ENCODE measurements at places on chromosomes 2 and 18. TPM values are rescaled to one million over a fixed set of nuclear protein-coding genes. Genes with fewer than 3 reads are reported as not detected.
A peak's percentile ranks its signal among the peaks of the same experiment; 100 is the strongest.

The TACR1 gene
- polyA plus RNA-seq, result 0.02 TPM

GRCh38 chr2:121888189-121888557 lies 132.7 kb downstream of the TSN start:
- no peak for DNase-seq

The OTOS gene
- polyA plus RNA-seq, result not detected

The FTCDNL1 gene
- 3.7 TPM for polyA plus RNA-seq

The C2orf81 gene
- polyA plus RNA-seq, result 3.2 TPM

GRCh38 chr2:8821276-8822217 lies 15.9 kb downstream of the KIDINS220 start:
- no peak for DNase-seq

DNA sequence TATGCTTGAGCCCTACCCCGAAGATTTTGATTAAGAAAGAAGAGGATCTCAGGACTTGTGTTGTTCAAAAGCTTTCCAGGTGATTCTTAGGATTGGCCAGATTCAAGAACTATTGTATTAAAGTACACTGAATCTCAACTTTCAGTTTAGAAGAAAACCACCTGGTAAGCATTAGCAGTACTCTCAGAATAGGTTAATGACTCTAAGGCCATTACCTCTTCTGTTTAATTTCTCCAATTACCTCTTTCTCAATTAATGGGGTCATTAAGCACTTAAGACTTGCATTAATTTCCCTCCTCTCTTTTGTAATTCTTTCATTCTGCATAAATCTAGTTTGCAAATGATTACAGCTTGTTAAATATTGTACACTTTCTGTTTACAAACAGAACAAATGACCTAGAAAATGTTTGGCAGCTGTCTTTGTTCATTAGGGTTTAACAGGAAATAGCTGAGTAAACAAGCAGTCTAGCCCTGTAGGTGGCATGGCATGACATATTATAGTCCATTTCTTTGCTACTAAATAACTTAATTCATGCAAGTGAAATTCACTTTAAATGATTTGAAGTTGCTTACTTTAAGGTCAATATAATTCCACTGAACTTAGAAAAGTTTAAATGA lies 20.4 kb upstream of the TDRD15 start:
- no peak for DNase-seq

The PER2 gene
- 2.0 TPM for polyA plus RNA-seq

GRCh38 chr2:53253244-53253643 lies 514.4 kb upstream of the CHAC2 start:
- DNase-seq, result no peak

DNA sequence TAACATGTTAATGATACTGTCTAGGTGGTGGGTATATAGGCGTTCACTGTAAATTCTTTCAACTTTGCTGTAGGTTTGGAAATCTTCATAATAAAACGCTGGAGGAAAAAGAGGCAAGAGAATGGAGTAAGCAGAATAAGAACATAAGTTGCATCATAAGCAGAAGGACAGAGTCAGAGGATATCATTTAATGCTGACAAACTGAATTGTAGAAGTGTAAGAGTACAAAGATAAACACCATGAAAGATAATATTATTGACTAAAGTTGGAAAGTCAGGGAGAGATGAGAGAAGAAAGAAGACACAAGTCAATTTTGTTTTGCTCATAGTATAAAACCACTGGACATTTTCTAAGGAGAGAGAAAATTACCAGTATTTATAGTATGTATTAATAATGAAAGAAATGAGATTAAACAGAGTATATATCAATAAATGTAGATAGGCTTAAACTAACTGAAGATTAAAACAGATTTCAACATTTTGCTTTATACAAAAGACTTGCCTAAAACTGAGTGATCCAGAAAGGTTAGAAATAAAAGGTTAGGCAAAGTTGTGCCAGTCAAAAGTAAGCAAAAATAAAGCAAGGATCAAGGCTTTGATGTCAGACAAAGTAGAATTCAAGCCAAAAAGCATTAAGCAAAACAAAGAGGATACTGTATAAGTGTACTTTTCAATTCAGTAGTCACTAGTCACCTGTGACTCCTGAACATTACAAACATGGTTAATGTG lies 42.4 kb upstream of the VIT start:
- no peak for DNase-seq

GRCh38 chr2:8119782-8120505 lies 561.9 kb upstream of the ID2 start:
- DNase-seq, result no peak

The GAREM2 gene
- polyA plus RNA-seq, result 0.62 TPM

The POMC gene
- 7.4 TPM for polyA plus RNA-seq

GRCh38 chr2:192029089-192029488 lies 165.6 kb downstream of the TMEFF2 start:
- no peak for DNase-seq

The ADAM17 gene
- polyA plus RNA-seq, result 10.6 TPM

The TRMT61B gene
- 24.5 TPM for polyA plus RNA-seq

GRCh38 chr2:109317471-109318095 lies 188.6 kb downstream of the SH3RF3 start:
- DNase-seq, result no peak

DNA sequence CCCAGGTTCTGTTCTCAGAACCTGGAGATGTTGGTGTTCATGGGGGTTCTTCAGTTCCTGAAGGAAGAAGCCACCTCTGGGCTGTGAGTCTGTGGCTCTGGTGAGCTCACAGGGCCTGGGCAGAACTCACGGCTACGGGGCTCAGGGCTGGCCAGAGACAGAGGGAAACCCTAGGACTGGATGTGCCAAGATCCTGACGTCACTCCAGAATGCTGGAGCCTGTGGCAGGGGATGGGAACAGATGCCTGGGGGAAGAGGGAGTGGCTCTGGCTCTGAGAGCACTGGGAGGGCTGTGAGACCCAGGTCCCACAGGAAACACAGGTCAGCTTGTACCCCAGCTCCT lies at the start of gene OTOF:
Gene OTOF, minus strand, starts transcription at position 214 of the 343 bp plus-strand sequence.
- no peak for DNase-seq

The C2orf78 gene
- polyA plus RNA-seq, result not detected

GRCh38 chr2:235048549-235048948 lies 96.7 kb downstream of the SH3BP4 start:
- DNase-seq, result peak; percentile 38

DNA sequence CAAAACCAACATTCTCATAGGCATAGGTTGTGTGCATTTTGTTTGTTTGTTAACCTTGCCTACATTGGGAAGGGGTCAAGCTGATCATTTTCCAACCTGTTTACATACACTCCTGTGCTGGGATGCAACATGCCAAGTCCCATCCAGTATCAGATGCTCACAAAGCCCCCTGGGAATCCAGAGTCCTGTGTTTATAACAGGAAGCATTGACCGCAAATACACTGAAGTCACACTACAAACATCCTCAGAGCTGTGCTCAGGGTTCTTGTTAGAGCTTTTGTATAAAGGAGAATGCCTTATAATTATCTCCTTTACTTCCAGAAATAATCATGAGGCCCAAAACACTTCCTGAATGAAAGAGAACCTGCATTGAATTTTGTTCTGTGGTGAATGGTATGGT lies 488.7 kb upstream of the TCF4 start:
- no peak for DNase-seq

DNA sequence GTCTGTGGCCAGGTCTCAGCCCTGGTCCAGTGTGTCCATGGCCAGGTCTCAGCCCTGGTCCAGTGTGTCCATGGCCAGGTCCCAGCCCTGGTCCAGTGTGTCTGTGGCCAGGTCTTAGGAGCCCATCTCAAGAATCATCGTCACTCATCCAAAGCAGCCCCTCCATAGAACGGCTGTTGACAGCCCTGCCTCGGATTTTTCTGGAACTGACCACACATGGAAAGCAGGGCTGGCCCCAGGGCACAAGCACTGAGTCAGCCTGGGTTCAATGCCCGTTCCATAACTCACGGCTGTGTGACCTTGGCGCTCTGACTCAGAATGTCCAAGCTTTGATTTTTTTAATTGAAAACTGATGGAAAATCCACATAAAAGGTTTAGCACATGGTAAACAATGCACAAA lies 59.9 kb upstream of the SNTG2 start:
- DNase-seq, result no peak

The TCF7L1 gene
- polyA plus RNA-seq, result 2.0 TPM

GRCh38 chr2:121037480-121037879 lies 247.5 kb downstream of the TFCP2L1 start:
- DNase-seq, result no peak

GRCh38 chr2:228589115-228589514 lies 407.6 kb upstream of the SPHKAP start:
- no peak for DNase-seq

DNA sequence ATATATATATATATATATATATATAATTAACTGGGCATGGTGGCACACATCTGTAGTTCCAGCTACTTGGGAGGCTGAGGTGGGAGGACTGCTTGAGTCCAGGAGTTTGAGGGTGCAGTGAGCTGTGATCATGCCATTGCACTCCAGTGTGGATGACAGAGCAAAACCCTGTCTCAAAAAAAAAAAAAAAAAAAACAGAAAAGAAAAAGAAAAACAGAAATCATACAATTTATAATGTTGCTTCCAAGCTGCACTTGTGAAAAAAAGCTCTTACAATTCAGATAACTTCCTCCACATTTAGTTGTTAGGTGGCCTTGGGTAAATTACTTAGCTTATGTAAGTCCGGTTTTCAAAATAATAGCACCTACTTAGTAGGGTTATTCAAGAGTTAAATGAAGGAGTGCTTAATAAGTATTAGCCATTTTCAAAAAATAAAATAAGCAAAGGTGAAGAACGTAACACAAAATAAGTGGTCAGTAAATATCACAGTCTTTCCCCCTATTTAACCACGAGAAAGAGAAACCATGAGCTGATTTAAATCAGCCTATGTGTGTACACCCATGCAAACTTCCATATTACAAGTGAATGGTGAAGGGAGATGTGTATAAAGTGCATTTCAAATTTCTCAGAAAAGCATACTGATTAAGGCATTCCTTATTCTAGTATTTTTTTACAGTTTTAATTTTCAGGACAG lies 2.3 kb downstream of the WIPF1 start:
- no peak for DNase-seq

GRCh38 chr2:63903003-63903402 lies 61.3 kb downstream of the UGP2 start:
- DNase-seq, result no peak

DNA sequence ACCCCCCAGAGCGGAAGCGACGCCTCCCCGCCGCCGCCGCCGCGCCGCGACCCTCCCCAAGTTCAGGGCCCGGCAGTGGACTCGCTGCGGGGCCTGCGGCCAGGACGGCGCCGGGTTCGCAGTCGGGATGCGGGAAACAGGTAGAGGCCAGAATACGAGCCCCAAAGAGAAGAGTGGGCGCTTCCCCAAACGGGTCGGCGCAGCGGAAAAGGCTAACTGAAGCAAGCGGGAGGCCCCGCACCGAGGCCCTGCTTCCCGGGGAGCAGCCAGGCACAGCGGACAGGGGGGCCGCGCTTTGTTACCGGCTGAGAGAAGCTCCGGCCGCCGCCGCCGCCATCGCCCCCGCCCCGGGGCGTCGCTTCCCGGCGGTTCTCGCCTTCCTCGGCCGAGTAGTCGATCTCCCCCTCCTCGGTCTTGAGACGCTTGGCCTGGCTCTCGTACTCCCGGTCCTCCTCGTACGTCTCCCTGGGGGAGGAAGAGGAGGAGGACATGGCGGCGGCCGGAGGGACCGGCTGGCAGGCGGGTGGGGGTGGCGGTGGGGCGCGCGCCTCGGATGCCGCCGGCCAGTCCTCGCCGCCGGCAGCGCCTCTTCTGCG lies 494 bp downstream of the HNRNPLL start:
- DNase-seq, result peak; percentile 91

GRCh38 chr2:75722687-75723086 lies 12.0 kb upstream of the GCFC2 start:
- DNase-seq, result no peak

DNA sequence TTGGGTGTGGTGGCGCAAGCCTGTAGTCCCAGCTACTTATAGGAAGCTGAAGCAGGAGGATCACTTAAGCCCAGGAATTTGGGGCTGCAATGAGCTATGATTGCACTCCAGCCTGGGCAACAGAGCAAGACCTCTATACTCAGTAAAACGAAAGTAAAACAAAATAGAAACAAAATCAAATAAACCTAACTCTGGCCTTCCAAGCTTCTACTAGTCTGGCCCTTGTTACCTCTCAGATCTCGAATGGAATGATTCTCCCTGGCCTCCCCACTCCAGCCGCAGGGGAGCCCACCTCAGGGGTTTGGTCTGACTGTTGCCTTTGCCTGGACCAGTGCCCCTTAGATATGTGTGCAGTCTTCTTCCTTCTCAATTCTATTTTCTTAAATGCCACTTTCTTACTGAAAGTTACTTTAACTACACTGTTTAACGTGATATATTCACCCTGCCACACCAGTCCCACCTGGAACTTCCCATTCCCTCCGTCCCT lies 160.0 kb upstream of the GCFC2 start:
- DNase-seq, result no peak

GRCh38 chr2:121088251-121089165 lies 196.5 kb downstream of the TFCP2L1 start:
- no peak for DNase-seq

- DNase-seq, result no peak
These were observed 362.2 kb upstream of the KCNH7 start for GRCh38 chr2:163200741-163201140.

The MRO gene
- polyA plus RNA-seq, result 1.5 TPM

GRCh38 chr2:236343400-236344161 lies 79.4 kb upstream of the ASB18 start:
- no peak for DNase-seq
